A549 (cell line): ENCODE measurements at places on chromosomes 12 and 14.

DNA sequence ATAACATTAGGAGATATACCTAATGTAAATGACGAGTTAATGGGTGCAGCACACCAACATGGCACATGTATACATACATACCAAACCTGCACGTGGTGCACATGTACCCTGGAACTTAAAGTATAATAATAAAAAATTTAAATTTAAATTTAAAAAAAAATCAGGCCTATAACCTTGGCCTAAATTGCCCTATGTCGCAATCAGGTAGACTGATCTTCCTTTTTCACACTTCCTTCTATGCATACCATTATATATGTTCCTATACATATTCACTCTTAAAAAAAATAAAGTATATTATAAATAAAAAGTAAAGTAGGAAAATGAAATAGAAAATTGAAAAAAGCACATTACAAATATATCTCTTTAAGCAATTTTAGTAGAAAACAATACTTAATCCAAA lies 117.7 kb upstream of the GARIN2 start:
- DNase-seq: no peak

GRCh38 chr12:388541-389141 lies 479 bp downstream of the KDM5A start:
- peak; percentile 33 for DNase-seq

GRCh38 chr12:8822298-8822697 lies at the start of gene A2ML1:
A2ML1 (plus strand) TSS chr12:8822621; CDS start chr12:8822652, 31 bp downstream.
- no peak for DNase-seq

GRCh38 chr12:76863005-76863670 lies 15.7 kb downstream of the CSRP2 start:
- no peak for DNase-seq

- peak; percentile 56 for DNase-seq
These were observed 100.8 kb downstream of the PPM1A start for GRCh38 chr14:60349663-60350365.
